Neural crest cell (in vitro differentiated cells): ENCODE measurements at places on chromosomes 1 and 21. TPM values are rescaled to one million over a fixed set of nuclear protein-coding genes. Genes with fewer than 3 reads are reported as not detected.

DNA sequence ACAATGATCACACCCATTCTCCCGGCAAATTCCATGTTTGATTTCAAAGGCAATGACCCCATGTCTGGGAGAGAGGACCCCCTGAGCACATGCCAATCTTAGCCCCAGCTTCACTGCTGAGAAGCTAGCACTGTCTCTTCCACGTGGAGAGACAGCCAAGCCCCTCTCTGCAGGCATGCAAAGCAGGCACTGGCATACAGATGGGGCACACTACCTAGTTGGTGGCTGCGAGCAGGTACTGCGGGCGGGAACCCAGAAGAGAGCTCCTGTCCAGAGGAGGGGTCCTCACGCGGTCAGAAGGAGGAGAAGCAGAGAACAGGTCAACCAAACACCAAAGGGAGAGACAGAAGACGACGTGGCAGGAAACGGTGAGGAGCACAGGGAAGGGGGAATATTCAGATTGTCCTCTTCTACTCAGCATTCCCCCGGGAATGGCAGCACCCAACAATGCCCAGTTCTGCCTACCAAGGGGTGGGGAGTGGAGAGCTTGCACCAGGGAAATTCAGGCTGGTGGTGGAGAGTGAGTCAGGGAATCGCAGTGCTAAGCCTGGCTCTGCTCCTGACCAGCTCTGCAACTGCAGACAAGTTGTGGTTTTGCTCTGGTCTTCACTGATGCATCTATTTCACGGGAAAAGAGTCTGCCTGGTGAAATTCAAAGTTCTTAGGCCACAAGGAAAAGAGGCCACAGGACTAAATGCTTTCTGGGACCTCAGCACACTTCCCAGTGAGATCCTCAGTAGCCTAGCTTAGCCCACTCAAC lies 48.1 kb upstream of the GOLT1A start:
- no peak for DNase-seq

PRR9 gene
- total RNA-seq = not detected in 2 replicates

- no peak for DNase-seq
Measured at GRCh38 chr1:59978026-59978425, 51.5 kb upstream of the CYP2J2 start.

PRDX1 gene
- 317 and 334 TPM in 2 replicates for total RNA-seq

GRCh38 chr1:79362470-79362869 lies 355.9 kb upstream of the ADGRL4 start:
- DNase-seq = no peak

GRCh38 chr1:230276401-230276800 lies 149.7 kb downstream of the PGBD5 start:
- DNase-seq = no peak

DNA sequence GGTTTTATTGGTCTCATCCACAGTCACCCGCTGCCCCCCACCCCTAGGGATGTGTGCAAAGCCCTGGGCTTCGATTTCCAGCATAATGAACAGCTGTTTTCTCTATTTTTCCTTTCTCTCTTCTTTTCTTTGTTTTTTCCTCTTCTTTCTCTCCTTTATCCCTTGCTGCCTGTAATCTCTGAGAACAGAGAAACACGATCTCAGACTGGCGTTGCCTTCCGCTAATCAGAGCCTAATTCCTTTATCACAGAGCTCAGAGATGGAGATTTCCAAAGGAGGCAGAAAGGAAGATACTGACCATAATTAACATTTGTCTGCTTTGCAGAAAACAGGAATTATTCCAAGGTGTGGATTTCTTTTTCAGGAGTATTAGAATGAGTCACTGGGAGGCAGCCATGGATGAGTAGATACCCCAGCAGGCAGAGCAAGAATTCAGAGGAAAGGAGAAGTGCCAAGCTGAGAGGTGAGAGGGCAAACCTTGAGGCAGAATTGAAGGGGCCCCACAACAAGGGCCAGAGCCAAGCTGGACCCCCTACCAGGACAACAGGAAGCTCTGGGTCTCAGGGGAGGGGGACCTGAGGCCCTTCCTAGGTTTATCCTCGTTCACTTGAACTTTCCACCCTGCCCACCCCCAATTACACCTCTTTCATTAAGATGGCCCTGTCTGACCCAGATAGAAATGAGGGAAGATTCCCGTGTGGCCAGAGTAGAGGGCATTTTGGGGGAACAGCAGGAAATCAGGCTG lies 33.3 kb downstream of the MATN1 start:
- DNase-seq = no peak

OR2L8 gene
- total RNA-seq = not detected in 2 replicates

GBP2 gene
- total RNA-seq = not detected in 2 replicates

- DNase-seq = no peak
Measured at GRCh38 chr1:43505077-43505780, 25.5 kb upstream of the PTPRF start.

DNAJC28 gene
- 2.4 and 2.7 TPM in 2 replicates for total RNA-seq

DNA sequence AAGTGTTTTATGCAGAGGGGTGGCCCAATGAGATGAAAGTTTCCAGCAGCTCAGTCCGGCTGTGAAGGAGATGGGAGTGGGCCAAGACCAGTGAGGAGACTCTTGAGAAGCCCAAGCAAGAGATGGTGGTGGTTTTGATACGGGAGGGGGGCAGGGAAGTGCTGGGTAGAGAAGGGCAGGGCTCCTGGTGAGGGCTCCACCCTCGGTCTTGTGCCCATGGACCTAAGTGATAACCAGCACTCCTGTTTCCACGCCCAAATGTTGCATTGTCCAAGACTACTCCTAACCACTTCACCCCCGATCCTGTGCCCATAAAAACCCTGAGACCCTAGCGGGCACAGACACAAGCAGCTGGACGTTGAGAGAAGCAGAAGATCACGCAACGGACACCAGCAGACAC lies 140.9 kb downstream of the MIS18A start:
- no peak for DNase-seq

SMPDL3B gene
- not detected in 2 replicates for total RNA-seq

DNA sequence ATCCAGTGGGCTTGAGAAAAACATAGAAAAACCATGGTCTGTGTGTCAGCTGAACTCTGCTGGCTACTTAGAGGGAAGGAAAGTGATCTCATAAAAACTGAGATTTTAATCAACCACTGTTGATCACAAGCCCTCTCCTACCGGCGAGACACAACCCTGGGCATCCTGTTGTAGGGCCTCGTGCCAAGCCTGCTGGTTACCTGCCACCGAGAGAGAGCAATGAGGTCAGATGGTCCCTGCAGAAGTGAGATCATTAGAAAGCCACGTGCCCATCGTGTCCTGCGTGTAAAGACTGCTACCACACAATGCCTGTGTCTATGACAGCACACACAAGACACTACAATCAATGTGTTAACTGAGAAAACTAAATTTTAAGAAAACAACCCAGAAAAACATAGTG lies 41.7 kb upstream of the GPR153 start:
- no peak for DNase-seq

DNA sequence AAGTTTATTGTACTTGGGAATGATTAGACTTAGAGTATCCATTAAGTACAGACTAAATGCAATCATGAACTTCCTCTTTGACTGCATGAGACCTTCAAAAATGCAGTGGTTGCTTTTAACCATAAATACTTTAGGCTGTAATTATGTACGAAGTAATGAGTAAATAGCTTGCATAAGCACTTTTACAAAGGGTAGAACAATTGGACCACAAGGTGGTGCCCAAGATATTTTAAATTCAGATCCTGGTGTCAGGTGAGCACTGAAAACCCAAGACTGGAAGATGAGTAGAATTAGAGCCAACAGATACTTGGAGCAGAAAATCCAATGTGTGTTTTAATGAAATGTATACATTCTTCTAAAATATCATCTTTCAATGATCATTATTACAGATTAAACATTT lies 43.4 kb upstream of the RHOU start:
- DNase-seq = no peak

AMY1B gene
- total RNA-seq = not detected in 2 replicates

- no peak for DNase-seq
Measured at GRCh38 chr21:42562816-42563215, 49.2 kb downstream of the SLC37A1 start.

GRCh38 chr1:160219062-160219929 lies 14.1 kb downstream of the PEA15 start:
- DNase-seq = peak; percentile 31

HTR6 gene
- total RNA-seq = not detected in 2 replicates

AP4B1 gene
- total RNA-seq = 23.6 and 25.3 TPM in 2 replicates

STUM gene
- 0.86 and 1.1 TPM in 2 replicates for total RNA-seq

GRCh38 chr1:81551946-81552345 lies 248.8 kb upstream of the ADGRL2 start:
- no peak for DNase-seq

DHX9 gene
- total RNA-seq = 404 and 426 TPM in 2 replicates

SLAMF1 gene
- not detected in 2 replicates for total RNA-seq

GRCh38 chr1:175154629-175155472 lies 37.7 kb downstream of the KIAA0040 start:
- peak; percentile 65 for DNase-seq

KLHDC8A gene
- total RNA-seq = 46.6 and 46.7 TPM in 2 replicates
